ENCODE measurements at places on chromosomes 3 and 15.

- DNase-seq = no peak
Measured at GRCh38 chr3:52333869-52334557, 17.9 kb downstream of the DNAH1 start.

- DNase-seq = no peak
Measured at GRCh38 chr3:134339331-134339730, 34.9 kb downstream of the AMOTL2 start.

- DNase-seq = no peak
Measured at GRCh38 chr3:109702252-109702651, 364.9 kb upstream of the DPPA4 start.

DNA sequence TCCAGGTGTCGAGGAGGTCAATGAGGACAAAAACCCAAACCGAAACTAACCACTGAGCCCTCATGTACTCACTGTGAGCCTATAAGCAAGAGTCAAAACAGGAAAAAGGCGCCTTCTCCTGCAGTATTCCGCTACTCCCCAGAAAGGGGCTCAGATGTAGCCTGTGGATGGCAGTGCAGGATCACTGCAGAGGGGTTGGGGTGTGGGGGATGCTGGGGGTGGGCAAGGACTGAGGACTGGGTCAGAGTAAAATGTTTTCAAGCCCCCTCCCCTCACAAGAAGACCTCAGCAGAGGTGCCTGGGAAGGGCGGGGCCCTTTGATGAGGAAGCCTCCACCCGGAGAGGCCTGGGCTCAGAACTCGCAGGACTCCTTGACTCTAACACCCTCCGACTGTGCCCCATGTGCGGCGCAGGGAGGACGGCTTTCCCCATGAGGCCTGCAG is 170.1 kb downstream of the OSBPL10 start:
- no peak for DNase-seq

- no peak for DNase-seq
Measured at GRCh38 chr3:58013973-58014649, 5.9 kb downstream of the FLNB start.

- DNase-seq = no peak
Measured at GRCh38 chr15:64775551-64776401, at the start of gene RBPMS2. RBPMS2 (minus strand) TSS chr15:64775589; CDS start chr15:64775319, 270 bp downstream.

DNA sequence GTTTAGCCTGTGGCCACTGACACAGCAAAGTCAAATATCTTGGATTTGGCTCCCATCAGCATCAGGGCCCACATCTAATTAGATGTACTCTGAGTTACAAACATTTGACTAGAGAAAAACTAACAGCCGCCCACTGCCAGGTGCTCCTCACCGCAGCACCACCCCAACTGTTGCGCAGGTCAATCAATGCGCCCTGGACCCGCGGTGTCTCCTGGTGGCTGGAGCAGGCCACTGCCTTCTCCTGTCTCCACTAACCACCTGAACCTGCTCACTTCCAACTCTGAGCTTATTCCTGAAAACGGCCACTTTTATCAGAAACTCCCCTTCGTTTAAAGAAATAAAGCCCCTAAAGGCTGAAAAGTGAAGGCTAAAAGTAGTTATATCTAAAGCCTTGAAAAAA is 4.3 kb downstream of the RIOX2 start:
- no peak for DNase-seq

- no peak for DNase-seq
Measured at GRCh38 chr3:13498354-13499060, 18.4 kb downstream of the HDAC11 start.

DNA sequence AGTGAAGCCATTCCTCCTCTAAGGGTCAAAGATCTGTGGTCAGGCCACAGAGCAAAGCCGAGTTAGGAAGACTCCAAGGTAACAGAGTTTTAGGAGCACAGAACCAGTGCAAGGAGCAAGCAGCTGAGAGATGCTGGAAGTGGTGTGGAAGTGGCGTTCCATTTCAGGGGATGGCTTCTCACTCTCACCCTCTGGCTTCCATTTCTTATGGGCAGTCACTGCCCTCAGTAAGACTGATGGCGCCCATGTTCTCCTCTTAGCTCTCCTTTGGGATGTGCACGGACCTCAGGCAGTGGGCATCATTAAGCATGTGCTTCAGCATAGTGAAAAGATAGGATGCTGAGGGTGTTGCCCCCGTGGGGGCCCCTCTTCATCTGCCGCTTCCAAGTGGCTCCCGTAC is 90.3 kb downstream of the ASB7 start:
- DNase-seq = no peak

- no peak for DNase-seq
Measured at GRCh38 chr3:168813225-168813802, 717.6 kb upstream of the GOLIM4 start.

DNA sequence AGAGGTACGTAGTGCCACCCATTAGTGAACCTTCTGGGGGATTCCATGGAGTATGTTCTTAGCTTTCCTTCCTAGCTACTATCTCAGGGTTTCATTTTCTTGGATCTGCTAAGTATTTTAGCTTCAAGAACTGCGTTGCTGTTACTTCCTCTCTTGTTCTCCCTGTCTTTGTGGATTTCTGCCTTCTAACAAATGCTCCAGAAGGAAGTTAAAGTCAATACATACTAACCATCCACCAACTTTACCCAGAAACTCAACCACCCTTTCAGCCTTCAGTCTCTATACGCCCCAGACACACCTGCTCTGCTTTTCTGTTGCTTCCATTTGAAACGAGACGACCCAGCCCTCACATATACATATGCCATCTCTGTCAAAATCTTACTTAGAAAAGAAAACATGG is 2.4 kb upstream of the KLF13 start:
- no peak for DNase-seq

DNA sequence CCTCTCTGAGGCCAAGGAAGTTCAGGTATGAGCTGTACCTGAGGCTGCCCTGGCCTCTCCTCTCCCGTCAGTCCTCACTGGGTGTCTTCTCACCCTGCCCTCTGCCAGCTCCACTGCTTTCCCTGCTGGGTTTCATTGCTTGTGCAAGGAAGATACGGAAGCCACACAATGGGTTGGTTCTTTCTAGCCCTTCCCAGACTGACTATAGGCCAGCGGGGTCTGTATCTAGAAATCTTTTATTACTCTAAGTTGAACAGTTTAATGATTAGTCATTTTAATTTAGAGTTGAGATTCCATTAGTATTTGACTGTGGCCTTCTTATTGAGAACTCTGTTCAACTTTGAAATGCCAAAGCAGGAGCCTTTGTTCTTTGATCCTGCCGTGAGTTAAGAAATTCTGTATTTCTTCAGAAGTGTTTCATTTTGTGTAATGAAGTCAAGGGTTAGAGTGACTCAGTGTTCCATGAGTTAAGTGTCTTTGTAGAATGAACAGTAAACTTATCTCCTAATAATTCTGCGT is 16.2 kb downstream of the C3orf62 start:
- DNase-seq = no peak

GRCh38 chr15:90047956-90048575 is 46.9 kb downstream of the ZNF710 start:
- DNase-seq = peak; percentile 13

DNA sequence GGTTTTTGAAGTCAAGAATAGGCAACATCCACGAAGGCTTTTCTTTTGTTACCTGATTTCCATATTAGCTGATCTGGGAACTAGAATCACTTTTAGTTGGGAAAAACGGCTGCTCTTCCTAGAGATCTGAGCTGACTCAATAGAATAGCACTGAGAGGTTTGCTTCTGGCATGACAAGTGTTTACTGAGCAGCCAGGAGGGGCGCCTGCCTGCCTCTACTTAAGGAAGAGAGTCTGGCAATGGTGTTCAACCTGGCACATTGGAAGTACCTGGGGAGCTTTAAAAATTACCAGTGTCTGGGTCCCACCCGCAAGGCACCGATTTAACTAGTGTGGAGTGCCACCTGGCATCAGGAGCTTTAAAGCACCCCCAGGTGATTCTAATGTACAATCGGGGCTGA is 34.4 kb downstream of the FAM43A start:
- DNase-seq = no peak

GRCh38 chr3:126025862-126026261 is 56.9 kb downstream of the ROPN1B start:
- no peak for DNase-seq

DNA sequence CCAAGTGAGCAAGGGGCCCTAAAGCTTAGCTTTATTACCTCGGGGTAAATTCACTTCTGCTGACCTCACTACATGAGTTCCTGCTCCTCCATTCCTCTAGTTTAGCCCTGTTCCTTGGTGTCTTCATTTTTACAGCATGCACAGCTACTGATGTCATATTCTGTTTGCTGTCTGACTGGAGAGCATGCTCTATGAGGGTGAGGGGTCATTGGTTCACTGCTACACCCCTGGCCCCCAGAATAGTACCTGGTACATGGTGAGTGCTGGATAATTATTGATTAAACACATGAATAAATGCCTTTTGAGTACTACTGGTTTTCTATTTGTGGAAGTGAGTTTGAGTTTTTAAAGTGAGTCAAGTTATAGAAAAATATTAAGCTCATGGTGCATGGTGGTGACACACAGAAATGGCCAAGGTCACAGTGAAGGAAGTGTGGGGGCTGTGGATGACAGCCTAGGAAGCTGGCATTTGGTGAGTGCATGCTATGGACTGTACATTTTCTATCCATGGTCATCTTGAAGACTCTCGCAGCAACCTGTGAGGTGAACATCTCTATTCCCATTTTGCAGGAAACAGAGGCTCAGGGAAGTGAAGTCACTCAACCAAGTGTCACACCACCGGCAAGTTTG is 34.0 kb downstream of the RPLP1 start:
- no peak for DNase-seq

DNA sequence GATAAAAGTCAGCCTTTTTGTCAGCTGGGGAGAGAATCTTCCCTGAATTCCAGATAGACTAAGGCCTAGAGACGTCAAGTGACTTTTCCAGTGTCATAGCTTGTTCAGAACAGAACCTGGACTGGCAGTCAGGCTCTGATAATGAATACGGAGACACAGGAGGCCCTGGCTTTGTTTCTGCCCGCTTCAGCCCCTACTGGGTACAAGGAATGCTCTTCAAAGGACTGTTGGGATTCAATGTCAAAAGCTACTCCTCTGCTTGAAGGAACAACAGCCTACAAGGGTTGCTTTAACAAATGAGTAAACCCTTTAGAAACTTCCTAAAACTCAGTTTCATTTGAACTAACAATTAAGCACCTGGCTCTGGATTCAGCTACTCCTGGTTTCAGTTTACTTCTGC is 412.3 kb downstream of the OXSM start:
- DNase-seq = no peak

DNA sequence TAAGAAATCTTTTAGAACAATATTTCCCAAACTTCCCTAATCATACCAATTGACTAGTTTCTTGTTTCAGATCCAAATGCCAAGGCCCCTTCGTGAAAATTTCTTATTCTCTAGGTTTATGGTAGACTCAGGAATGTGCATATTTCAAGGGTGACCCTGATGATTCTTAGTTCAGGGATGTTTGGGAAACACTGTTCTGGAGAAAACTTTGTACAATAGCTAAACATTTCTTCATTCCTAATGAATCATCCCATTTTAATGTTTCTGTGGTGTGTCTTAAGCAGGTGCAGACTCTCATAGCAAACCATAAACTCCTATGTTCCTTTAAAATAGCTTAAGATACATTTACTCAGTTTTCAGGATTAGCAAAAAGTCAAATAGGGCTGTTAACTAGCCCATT is 314.5 kb downstream of the TIGIT start:
- DNase-seq = no peak

- DNase-seq = no peak
Measured at GRCh38 chr3:71185733-71186455, 397.6 kb downstream of the FOXP1 start.
